ENCODE measurements at places on chromosomes 7 and 10.

DNA sequence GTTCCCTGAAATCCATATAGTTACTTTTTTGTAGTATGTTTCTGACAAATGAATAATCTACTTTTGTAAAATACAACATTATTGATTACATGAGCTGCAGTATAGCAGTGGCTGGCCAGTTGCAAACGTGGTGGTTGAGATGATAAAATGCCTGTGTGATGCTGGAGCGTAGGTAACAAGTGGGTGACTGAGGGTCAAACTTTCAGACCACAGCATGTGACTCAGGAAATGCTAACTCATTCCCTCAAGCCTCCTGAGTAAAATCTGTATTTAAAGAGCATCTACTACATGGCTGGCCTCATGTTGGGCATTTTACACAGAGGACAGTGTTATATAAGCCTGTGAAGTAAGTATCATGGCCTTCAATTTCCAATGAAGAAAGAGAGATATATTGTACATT, 585.2 kb downstream of the GRID1 start:
- no peak for DNase-seq

DNA sequence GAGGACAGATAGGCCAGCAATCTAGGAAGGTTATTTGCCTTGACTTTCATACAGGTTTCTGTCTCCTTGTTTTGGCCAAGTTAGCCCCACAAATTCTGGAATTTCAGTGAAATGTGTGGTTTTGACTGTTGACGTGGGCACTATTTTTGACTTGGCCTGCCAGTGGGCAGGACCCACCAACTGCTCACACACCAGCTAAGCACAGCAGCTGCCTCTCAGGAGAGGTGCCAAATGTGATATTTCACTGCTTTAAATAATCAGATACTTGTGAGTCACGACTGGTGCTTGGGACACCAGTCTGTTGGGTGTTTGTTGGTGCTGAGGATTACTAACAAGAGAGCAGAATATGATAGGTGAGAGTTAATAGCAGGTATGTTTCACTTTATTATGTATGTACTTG, 409.7 kb upstream of the MTPN start:
- no peak for DNase-seq

DNA sequence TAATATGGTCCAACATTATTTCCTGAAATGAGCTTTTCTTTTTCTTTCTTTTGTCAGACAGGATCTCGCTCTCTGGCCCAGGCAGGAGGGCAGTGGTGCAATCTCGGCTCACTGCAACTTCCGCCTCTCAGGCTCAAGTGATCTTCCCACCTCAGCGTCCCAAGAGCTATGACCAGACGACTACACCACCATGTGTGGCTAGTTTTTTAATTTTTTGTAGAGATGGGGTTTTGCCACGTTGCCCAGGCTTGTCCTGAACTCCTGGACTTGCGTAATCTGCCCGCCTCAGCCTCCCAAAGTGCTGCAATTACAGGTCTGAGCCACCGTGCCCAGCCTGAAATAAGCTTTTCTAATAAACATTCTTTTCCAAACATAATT, 48.6 kb downstream of the CUL2 start:
- no peak for DNase-seq

DNA sequence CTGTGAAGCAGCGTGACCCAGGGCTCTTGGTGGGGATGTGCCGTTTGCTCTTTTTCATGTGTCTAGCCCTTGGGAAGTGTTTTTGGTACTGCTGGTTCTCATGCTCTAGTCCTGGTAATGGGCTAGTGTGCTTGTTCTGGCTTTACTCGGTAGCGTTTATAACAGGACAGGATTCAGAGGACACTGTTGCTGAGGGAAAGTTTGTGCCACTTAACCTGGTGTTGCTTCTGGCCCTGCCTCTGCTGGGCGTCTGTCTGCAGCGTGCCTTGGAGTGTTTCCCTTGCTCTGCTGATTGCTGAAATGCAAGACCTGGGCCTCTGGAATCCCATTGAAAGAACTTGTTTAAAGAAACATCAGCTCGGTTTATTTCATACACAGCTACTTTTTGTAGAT, 35.0 kb downstream of the INPP5A start:
- no peak for DNase-seq

GRCh38 chr7:939843-940242, 14.6 kb downstream of the ADAP1 start:
- DNase-seq, result no peak

GRCh38 chr7:71303566-71303965, 171.6 kb downstream of the GALNT17 start:
- DNase-seq, result no peak

DNA sequence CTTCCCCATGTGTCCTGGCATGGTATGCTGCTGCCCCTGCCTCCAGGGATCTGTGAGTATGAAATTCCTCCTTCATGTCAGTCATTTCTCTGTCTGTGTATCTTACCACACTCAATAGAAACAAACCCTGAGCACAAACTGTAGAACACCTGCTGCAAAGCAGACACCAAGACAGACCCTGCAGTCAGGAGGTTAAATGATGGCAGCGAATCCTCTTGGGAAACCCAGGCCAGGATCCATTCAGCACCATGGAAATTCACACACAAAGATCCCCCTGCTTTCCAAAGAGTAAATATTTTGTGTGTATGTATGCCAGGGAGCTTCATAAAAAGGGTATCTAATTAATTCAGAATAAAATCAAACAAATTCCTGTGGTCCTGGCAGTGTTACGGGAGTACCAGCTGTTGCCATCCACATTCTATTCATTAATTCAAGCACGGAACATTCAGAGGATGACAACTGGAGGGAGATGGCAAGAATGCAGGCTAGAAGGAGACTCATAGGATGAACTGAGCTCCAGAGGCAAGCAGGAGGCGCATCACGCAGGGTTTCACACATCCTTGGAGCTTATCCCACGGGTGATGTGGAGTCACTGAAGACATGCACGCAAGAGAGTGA, 14.8 kb downstream of the ITIH5 start:
- DNase-seq, result no peak

GRCh38 chr7:139635526-139636302, 112.2 kb downstream of the CLEC2L start:
- no peak for DNase-seq

DNA sequence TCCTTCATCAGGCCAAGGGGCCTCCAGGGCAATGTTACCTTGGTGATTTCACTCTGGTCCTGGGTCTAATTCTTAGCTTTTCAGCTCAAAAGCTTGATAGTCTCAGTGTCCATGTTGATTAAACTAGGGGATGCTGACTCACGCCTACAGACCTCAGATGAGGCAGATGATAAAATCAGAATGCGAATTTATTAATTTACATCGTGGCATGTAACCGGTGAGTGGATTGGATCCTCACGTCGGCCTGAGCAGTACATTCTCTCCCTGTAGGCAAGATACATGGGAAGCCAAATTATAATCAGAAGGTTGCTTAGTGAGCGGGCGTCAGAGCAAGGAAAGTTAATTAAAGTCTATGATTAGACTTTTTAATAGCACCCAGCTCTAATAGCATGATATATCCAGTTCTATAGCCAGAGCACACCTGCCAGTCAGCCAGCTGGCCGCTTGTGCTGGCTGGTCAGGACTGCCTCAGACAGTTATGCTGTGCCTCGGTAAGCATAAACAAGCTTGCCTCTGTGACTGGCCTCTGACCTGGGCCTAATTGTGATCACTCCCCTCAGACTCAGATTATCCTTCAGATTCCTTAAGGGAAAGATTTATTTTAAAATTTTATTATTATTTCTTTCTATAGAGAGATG, 20.2 kb upstream of the CPA5 start:
- no peak for DNase-seq

DNA sequence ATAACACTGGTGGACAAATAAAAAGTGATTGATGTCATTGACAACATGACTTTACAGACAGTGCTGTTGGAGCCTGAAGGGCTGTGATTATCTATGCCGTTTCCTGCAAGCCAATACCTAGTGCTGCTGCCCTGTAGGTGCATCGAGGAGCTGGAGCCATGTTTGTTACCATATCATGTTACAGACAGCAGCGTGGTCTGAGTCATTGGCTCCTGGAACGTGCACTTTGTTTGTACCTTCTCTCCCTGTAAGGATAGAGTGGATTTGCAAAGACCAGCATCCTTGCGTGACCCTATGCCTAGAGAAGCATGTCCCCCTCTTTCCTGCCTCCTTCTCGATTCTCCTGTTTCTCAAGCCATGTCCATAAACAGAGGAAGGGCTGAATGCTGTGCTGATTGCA, 597.2 kb downstream of the TYW1 start:
- no peak for DNase-seq

DNA sequence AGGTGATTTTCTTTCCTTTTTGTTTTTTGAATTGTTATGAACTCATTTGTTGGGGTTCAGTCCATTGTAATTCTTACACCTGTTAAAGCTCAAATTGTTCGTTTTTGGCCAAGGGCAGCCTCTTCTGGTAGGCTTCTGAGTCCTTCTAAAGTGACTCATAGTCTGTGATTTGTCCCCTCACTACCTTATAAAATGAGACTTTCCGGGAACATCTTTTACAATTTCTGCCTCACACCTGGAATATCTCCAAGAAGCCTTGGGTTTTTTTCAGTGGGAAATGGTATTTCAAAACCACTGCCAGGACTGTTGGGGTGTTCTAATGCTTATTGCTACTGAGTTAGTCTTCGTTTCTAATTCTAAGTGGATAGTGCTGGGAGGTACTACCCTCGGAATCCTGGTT, 56.7 kb downstream of the BMPR1A start:
- no peak for DNase-seq

GRCh38 chr7:138166681-138167080, 90.4 kb downstream of the AKR1D1 start:
- no peak for DNase-seq

- no peak for DNase-seq
Observed at GRCh38 chr10:43785252-43785651, 136.6 kb upstream of the ZNF32 start.

DNA sequence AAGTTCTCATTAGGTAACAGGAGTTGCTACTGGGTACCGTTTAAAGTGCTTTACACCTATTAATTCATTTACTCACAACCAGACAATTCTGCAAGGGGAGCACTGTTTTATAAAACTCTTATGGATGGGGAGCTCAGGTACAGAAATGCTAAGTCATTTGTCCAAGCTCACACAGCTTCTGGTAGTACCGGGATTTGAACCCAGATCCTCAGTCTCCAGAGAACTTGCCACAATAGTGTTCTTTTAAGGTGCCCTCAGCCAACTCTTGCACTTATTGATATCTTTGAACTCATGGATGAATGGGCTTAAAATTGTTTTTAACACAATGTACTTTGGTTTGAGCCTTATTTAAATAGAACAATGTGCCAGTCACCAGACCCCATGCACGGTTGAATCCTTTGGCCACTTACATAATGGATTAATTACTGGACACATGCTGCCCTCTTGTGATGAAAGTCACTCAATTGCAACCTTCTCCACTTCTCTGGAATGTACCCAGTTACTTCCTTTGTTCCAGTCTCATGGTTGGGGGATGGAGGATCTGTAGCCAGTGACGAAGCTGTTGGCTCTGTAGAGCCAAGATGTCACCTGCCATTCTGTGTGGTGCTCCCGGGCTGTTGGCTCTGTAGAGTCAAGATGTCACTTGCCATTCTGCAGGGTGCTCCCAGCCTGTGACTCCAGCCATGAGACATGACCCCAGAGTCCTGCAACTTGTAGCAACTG, 65.6 kb downstream of the NOD1 start:
- DNase-seq, result no peak

DNA sequence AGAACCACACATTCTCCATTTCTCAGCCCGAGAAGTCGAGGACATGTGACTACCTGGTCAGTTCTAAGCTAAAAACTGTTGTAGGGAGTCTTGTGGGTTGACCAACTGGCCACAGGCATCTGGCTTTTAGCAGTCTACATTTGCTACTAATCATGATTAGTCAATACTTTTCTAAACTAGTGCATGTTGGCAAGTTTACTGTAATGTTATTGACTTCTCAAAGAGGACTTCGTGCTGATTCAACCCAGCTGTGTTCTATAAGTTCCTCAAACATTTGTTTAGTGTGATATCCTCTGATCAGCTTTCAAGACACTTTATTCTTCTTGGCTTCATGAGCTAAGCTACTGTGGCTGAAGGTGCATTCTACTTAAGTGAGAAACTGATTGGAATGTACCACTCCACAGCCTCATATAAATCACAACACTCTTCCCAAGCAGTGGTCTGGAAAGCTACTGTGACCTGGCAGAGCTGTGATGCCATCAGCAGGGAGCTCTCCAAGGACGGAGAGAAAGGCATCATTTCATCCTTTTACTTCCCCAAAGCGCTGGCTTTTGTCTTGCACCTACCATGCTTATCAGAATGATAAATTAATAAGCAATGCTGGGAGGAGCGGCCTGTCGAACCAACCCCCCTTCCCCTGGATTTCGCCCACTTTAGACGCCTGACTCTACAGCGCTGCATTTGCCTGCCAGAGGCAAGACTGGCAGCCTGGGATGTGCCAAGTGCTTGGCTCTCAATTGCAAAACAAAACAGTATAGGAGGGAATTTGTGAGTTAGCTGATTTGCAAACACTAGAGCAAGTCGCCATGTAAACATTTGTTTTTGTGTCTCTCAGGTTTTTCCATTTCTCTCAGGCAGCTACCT, 206.7 kb upstream of the PLXNA4 start:
- no peak for DNase-seq
